ENCODE measurements at places on chromosomes 7 and 10. TPM values are rescaled to one million over a fixed set of nuclear protein-coding genes. Genes with fewer than 3 reads are reported as not detected.
A peak's percentile ranks its signal among the peaks of the same experiment; 100 is the strongest.

GRCh38 chr7:1981878-1982230 lies 250.9 kb downstream of the MAD1L1 start:
- DNase-seq, result no peak

DNA sequence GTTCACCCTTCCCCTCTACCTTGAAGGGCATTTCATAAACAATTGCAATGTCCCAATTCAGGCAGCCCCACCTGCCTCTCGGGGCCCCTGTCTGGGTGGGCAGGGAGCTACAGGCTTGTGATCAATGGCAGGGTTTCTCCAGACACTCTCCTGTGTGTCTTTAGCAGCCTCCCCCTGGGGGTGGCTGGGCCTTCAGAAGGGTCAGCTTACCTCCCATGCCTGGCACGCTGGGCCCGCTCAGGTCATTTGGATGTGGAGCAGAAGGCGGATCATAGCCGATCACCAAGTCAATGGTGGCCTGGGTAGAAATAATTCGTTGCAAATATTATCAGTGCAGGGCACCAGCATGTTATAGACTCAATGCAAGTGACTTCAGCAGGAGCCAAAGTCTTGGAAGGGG lies 56.3 kb downstream of the MYOF start:
- DNase-seq, result no peak

DNA sequence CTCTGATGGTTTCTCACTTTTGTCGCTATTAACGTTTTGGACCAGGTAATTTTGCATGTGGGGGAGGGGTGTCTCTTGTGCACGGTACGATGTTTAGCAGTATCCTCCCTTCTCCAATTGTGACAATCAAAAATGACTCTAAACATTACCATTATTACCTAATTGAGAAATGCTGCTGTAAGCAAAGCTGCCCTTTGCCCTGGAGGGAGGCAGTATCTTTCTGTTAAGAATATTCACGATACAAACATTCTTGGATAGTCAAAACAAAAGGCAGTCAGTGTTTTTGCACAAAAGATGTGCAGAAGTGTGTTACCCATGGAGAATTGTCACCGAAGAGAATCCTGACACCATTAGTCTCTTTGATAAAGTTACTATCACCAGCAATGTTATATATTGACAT lies 9.6 kb downstream of the MALSU1 start:
- DNase-seq, result no peak

DNA sequence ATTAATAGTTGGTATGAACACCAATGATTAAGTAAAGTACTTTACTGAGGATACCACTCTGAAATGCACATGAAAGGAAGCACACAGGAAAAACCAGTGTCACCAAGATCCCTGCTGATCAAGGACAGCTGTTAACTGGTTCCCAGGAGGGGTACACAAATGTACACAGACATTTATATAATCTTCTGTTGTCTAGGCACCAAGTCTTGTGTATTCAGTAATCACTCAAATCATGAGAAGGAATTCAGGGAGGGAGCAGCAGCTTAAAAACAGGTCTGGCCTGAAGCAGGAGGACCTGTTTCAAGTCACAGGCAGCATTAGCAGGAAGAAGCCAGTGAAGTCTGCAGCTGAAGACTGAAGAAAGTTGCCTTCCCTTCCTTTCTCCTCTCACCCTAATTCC lies 18.7 kb downstream of the MPP7 start:
- no peak for DNase-seq

DNA sequence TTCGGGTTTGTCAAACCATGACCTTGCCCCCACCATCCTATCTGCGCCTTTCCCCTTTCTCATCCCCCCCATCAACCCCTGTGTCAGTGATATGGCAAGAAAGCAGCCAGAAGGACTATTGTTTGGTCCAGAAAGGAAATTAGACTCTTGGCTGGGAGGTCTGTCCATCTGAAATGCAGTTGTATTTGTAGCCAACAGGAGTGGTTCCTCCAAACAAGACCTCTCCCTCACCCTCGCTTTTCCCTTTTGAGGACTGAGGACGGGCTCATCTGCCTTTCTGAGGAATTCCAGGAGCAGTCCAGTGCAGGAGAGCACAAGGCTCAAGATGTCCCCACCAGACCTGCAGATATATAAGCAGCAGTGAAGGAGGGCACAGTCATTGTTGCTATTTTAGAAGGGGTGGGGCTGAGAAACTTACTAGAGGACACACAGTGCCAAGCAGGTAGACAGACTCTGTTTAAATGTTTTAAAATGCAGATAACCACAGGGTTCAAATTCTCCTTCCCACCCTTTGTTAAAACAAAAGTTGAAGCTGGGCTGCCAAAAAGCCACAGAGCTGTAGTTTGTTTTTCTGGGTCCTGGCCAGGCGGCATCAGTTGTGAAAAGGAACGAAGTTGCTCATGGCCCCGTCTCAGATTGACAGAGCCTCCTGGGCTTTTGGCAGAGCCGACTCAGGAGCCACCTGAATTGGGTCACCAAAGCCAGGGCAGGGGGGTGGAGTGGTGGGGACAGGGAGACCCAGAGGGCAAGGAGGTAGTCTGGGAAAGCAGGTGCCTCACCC lies 37.3 kb downstream of the CYP17A1 start:
- no peak for DNase-seq

DNA sequence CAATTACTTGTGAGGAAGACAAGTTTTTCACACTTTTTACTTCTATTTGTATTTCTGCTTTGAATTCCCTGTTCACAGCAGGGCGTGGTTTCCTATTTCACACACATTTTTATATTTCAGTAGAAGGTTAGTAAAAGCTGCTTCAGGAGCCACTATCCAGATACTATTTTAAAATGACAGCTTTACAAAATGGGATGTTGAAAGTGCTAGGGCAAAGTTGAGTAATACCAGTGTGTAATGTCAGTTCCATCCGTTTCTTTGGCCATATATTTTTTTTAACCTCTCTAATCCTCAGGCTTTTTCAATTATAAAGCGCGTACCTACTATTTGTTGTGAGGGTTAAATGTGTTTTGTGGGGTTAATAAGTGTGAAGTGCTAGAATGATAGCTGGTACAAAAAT lies 276.6 kb downstream of the GPR158 start:
- DNase-seq, result no peak

DNA sequence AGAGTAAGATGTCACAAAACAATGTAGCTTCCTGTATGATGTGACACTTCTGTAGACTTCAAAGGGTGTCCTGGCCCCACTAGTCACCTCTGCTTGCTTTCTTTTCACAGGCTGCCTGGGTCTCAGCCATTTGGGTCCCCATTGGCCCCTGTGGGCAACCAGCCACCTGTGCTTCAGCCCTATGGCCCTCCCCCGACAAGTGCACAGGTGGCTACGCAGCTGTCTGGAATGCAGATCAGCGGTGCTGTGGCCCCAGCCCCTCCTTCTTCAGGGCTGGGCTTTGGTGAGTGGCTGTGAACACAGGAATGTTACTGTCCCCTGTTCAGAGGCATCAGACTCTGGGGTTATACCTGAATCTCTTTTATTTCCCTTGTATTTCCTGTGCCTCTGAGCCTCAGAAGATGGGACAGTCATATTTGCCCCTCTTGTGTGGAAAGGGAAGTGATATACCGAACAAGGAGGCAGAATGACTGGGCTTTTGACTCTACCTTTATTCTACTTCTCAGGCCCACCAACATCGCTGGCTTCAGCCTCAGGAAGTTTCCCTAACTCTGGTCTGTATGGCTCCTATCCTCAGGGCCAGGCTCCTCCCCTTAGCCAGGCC lies 15.4 kb downstream of the SEC24C start:
- peak; percentile 73 for DNase-seq

- DNase-seq, result no peak
Observed at GRCh38 chr7:45082031-45082830, 6.5 kb downstream of the NACAD start.

NEURL1 gene
- total RNA-seq, result 0.76 TPM

TET1 gene
- 1.5 TPM for total RNA-seq

- DNase-seq, result no peak
Observed at GRCh38 chr10:58063861-58064480, 203.7 kb downstream of the IPMK start.

INMT gene
- 123 TPM for total RNA-seq

DNA sequence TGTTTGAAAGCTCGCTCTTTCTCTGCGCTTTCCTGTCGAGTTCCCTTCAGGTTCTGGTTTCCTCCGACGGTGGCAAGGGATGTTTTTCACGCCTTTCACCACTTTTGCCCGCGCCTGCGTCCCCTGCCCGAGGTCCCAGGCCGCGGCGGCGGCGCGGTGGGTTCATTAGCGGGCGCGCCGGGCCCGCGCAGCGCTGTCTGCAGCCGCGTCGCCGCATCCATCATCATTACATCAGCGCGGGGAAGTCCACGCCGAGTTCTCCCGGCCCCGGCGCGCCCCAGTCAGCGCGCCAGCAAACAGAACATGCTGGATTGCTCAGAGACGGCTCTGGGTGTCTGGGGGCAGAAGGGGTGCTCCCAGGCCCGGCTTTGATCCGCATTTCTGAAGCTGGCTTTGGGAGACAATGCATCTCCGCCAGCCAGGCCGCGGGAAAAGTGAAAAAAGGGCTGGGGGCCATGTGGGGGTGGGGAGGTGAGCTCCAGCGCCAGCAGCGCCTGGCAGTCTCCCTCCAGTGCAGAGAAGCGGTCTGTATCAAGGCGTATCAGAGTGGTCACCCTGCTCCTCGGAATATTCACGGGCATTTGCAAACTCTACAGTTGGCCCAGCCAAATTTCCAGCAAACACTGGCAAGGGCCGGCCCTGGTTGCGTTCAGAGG lies 8.9 kb downstream of the GLI3 start:
- DNase-seq, result no peak

SUFU gene
- total RNA-seq, result 13.4 TPM

DNA sequence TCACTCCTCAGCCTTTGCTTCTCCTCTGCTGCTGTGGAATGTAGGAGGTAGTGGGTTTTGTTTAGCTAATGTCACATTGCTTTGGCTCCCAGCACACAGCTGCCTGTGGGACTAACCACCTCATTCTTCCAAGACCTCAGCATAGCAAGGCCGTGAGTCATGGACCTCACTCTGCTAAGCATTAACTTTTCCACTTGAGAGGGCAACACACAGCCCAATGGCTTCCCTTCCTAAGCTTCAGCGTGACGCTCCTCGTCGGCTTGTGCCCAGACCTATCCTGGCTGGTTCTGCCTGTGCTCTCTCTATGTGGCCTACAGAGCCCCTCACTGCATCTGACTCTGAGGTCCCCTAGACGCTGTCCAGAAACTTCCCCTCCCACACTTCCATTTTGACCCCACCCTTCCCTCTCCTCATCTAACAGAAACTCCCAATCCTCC lies 23.3 kb downstream of the MYOF start:
- DNase-seq, result peak; percentile 89

WDFY4 gene
- total RNA-seq, result 23.6 TPM

All from left lung (tissue), 14 donors.